Frontal cortex (tissue), 4 donors: ENCODE measurements at places on chromosomes 11 and 22.

DNA sequence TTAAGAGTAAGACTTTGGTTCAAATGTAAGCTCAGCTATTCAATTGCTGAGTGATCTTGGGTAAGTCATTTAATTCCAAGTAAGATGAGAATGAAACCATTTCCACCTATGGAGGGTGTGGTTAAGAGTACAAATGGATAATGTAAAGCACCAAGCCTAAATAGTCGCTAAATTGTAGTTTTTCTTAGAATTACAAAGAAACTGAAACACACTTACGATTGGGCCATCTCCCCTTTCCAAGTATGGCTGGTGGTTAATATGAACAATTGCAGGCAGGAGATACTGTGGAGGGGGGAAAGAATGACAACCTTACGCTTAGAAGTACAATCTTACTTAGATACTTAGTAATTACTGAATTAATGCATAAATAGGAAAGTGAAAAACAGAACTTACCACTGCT, 8.2 kb downstream of the DDX17 start:
- no peak for DNase-seq

DNA sequence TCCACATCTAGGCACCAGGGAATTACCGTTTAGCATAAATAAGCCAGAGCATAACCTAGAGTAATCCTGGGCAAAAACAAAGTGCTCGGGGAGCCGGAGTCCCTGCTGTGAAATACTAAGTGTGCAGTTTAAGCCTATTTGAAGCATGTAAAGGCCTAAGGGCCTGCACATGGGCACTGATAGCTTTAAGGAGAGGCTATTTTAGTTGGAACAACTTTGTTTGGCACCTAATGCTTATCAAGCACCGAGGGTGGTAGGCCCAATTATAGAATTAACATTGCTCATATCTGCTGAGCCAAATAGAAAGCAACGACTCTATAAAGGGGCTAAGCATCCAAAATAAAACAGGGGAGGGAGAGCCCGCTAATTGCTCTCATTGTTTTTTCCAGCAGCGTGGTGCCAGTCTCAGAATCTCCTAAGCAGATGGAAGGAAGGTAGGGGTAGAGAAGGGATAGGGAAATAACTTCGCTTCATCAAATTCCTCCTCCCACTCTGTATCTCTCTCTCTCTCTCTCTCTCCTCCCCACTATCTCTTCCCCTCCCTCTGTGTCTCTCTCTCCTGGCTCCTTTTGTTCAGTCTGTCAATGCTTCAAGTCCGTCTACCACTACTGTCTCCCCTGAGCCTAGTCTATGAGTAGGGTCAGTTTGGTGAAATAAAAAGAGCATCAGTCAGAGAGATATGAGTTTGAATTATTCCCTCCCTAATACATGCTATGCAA, 292.8 kb downstream of the NXPE2 start:
- no peak for DNase-seq

DNA sequence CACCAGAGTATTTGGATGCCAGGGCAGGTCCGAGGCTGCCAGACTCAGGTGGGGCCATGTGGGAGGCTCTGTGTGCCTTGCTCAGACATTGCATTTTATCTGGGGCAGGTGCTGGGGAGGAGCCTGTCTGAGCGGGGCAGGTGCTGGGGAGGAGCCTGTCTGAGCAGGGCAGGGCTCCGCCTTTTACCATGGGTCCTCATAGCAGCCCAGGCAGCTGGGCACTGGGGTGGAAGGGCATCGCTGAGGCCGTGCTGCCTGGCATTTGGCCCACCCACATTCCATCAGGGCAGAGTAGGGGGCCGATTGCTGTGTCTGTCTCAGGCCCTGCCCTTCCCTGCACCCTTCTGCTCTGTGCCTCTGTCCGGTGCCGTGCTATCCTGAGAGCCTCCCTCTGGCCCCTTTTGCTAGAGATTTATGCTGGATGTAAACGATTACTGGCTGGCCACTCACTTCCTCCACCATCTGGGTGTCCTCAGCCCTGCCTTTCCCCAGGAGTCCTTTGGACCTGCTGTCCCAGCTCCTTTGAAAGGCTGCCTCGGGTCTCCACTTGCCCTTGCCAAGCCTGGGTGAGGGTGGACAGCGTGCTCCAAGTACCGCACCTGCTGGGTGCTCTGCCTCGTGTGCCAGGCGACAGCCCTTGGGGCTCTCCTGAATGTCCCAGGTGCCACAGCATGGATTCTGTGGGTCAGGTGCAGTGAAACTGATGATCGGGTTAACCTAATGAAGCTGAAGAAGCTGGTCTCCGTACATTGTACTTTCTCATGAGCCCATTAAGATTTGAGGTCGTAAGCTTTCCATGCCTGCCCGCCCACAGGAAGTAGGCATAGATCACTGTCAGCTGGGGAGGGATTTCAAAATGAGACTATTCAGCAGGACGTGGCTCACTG, 281.6 kb downstream of the TBC1D22A start:
- DNase-seq, result no peak

DNA sequence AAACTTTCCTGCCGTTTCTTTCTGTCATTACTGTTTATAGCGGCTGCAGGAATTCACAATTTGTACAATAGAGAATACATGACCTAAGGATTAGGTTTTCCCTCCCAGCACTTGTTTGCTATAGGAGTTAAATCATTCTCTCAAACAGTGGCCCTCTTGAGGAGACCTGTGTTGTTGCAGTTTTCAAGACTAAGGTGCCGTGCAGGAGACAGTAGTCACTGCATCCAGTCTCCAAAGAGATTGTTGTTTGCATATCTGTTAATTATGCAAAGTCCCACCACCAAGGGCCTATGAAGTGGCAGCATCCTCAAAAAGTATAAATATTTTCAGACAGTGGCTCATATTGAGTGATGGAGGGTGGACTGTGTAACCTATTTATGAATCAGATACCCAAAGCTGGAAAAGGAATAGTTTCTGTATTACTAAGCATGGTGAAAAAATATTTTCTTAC, 2.3 kb downstream of the PRSS23 start:
- no peak for DNase-seq

DNA sequence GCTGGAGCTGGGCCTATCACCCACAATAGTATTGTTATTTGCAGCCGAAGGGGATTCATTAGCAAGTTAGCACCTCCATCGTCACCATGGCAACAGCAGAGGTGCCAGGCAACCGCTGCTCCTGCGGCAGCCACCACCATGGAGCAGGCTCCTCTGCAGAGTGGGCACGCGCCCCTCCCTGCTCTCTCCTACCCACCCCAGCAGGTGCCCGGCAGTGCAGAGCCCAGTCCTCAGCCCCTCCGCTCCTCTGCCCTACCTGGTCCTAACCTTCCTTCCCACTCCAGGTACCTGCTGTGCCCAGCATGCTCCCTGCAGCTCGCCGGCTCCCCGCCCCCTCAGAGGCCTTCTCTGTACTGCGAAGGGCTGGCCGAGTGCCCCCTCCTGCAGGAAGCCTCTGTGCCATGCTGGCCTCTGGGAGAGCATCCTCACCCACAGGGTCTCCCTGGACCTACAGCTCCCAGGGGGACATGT, 3.6 kb downstream of the DUSP8 start:
- no peak for DNase-seq

DNA sequence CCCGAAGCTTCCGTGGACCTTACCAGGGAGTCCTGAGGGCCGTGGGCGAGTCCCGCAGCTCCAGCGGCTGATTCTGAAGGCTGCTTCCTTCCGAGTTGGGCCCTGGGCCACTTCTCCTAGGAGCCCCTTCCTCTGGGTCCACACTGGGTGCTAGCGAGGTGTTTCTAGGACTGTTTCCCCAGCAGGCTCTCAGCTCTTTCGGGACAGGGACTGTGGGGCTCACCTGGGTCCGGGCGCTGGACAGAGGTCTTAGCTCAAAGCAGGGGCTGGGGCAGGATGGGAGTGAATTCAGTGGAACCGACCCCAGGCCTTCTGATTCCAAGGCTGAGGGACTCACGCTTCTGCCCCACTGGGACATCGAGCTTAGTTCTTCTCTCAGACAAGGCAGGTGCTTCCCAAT, 29.3 kb upstream of the CSNK1E start:
- DNase-seq, result no peak

DNA sequence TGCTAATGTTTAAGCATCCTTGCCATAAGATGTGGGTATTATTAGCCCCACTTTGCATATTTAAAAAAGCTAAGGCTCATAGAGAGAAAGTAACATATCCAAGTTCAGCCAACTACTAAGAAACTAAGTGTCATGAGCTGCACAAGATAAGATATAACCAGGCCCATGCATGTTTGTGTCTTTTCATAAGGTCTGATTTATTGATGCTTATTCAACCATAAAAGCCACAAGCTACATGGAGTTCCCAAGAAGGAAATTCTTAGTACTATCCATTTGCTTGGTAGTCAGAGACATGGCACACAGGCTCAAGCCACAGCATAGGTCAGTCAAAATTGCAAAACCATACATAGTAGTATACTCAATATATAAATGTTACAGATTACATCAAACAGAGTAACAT, 488.5 kb downstream of the SOX6 start:
- DNase-seq, result no peak

DNA sequence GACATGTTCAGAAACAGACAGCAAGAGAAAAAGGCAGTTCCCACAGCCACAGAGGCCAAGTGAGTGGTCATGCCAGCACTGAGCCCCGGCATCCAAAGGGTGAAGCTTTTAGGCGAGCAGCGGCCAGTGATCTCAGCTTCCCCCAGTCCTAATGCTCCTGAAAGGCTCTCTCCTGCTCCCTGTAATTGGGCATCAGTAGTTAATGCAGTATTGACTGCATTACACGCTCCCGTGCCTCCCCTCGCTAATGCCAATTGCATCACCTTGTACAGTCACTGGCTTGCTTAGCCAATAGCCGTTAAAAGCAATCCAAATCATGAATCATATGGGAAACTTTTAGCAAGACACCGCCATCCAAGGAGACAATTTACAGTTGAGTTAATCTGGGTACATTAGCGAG, 4.9 kb downstream of the LMO1 start:
- no peak for DNase-seq

DNA sequence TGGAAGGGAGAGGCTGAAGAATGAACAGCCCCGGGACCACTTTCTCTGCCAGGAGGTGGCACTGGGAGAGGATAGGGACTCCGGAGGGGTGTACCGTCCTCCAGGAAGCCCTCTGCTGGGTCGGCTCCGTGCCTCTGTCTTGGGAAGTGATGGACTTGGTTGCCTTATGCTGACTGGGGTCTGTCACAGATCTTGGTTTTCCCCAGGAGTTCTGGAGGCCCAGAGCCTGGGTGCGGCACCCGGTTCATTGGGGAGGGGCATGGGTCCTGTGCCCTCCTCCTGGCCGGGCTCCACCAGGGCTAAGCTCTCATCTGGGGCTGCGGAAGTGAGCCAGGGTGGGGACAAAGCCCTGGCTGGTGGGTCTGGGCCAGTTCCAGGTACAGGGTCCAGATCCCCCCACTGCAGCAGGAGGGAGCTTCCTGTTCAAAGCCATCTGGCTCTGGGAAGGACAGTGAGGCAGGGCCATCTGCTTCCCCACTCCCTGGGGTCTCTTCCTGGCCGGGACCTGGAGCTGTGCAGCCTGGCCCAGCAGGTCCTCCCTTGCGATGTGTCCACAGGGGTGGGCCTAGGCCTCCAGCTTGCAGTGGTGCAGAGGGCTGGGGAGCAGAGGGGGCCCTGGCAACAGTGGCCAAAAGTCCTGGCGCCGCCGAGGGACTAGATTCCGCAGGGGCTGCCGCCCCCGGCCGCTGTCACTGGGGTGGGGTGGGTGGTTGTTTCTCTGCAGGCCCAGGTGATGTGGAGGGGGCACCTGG, 1.1 kb upstream of the AP2A2 start:
- no peak for DNase-seq

DNA sequence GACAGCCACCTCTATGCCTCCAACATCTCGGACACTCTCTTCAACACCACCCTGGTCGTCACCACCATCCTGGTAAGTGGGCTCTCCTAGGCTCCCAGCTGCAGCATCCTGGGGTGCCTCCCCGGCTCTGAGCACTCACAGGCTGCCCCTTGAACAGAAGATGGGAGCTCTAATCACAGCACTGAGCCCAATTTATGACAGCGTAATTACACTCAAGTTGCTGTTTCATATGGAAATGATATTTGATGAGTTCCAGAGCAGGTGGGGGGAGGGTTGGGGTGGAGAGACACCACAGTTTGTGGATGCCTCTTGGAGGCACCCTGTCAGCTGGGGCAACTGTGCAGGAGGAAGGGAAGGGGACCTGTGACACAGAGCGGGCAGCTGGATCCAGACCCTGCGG, 125.3 kb upstream of the TBCEL start:
- no peak for DNase-seq

- peak; percentile 76 for DNase-seq
Observed at GRCh38 chr11:44911029-44911814, 39.5 kb downstream of the TP53I11 start.

- DNase-seq, result no peak
Observed at GRCh38 chr22:31915586-31915985, 28.7 kb upstream of the YWHAH start.

GRCh38 chr11:3094223-3094824, 37.1 kb upstream of the CARS1 start:
- peak; percentile 5 for DNase-seq

DNA sequence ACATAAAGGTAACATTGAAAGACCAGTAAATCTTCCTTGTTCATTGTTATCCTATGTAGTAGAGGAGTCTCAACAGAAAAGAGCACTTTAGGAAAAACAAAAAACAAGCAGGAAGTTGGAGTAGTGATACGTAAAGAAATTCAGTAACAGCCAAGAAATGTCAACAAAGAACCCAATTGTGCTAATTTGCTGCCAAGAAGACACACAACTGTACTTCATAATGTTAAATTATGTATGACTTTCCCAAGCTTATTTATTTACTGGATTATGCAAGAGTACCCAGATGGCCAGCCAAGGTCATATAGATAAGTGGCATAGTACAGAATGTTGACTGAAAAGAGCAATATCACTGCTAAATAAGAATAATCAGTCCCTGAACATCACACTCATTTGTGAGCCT, 264.7 kb upstream of the CCDC179 start:
- no peak for DNase-seq

GRCh38 chr11:66950112-66950535, 8.1 kb downstream of the PC start:
- DNase-seq, result no peak

DNA sequence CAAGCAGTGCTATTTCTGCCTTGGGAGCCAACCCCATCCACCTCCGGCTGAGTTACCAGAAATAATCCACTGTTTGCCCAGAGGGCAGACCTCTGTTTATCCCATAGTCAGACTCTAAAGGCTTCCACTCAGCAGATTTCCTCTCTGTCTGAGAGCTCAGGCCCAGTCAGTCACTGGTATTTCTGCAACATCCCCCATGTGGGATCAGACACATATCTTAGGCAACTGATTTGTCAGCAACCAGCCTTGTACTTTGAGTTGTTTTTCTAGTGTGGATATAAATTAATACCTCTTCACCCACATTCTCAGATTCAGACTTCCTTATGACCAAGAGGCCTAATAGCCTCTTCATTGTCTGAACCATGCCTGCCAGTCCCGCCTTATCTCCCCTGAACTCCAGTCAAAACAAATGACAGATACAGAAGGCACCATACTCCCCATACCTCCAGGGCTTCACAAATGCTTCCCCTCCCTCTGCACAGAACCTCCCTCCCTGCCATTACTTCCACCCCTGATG, 193.6 kb downstream of the FAM76B start:
- no peak for DNase-seq
